ENCODE measurements at places on chromosomes 12 and 14.

DNA sequence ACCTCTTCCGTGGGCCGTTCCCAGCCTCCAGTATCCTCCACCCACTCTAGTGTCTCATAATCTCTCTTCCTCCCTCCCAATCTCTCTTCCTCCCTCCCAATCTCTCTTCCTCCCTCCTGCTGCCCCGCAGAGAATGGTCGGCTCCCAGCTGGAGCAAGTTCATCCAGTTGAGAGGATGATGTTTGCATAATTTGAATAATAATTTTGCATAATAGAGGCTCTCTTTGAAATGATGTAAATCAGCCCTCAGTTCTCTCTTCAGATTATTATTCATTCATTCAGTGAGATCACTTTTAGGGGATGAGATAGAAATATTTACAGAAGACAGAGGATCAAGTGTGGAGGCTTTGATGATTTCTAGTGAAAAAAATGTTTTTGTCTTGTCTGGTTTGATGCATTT, 125.0 kb downstream of the PTPN11 start:
- DNase-seq = no peak

GRCh38 chr14:50052517-50052916, 63.9 kb downstream of the VCPKMT start:
- no peak for DNase-seq

- no peak for DNase-seq
Measured at GRCh38 chr12:1917172-1918070, 1.0 kb downstream of the CACNA2D4 start.

GRCh38 chr12:2691345-2692071, 103.3 kb upstream of the FKBP4 start:
- peak; percentile 31 for DNase-seq

GRCh38 chr12:96271469-96272199, 77.5 kb downstream of the ELK3 start:
- no peak for DNase-seq

GRCh38 chr12:42892702-42893551, 303.4 kb upstream of the PRICKLE1 start:
- no peak for DNase-seq

GRCh38 chr14:99575043-99576023, 28.7 kb downstream of the CCDC85C start:
- no peak for DNase-seq

DNA sequence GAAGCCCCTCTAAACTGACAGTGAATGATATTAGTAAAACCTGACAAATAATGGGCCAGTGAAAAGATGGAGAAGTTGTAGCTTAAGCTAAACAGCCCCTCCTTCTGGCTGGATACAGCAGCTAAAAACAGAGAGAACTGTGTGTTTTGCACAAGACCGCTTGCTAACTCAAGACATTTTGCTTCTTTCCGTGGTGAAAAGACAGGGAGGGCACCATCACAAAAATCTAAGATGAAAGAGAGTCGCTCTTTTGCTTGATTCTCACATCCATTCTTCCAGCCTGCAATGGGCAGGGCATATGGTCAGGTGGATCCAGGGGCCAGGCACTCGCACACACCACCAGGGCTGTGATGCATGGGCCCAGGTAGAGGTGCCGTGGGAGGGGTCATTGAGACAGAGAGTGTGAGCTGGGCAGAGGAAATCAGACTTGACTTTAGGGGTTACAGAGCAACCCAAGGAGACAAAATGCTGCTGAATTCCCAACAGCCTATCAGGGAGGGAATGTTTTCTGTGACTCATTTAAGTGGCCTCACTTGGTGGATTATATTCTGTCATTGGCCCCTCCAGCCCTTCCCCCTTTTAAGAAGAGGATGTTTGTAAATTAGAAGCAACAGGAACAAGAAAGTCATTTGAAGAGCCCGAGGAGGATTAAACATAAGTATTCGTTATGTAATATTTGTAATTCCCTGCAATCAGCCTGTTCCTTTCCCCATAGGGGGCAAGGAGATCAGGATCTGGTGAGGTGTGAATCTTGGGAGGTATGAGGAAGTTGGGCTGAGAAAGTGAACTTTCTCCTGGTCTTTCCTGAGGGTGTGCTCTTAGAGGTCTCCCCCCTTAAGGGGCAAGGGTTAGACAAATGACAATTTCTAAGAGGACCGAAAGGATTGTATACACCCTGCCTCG, 12.3 kb downstream of the EMP1 start:
- no peak for DNase-seq

DNA sequence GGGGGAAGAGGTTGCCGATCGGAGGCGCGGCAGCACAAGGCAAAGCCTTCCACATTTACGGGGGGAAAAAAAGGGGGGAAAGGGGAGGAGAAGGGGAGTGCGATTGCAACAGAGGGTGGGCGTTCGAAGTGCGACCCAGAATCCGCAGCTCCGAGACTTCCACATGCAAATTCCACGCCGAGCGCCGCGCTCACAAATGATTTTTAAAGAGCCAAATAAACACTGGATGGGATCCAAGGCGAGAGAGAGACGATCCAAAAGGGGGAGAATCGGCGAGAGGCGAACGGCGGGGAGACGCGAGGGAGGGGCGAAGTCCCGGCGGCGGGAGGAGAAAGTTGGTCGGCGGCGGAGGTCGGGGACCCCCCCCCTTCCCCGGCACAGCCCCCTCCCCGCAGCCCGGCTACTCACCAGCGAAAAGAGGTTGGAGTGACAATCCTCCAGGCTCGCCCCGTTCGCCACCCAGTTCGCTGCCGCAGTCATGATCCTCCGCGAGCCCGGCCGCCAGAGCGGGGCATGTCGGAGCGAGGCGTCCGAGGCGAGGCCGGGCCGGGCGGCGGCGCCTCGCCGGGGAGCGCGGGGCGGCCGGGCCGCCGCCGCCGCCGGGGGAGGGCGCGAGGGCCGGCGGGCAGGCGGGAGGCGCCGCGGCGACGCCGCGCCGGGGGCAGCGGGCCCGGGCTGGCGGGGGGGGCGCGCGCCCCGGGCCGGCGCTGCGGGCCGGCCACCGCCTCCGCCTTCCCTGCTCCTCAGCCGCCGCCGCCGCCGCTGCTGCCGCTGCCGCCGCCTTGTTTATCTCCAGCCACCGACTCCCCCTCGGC, 634 bp downstream of the MED13L start:
- DNase-seq = peak; percentile 62

DNA sequence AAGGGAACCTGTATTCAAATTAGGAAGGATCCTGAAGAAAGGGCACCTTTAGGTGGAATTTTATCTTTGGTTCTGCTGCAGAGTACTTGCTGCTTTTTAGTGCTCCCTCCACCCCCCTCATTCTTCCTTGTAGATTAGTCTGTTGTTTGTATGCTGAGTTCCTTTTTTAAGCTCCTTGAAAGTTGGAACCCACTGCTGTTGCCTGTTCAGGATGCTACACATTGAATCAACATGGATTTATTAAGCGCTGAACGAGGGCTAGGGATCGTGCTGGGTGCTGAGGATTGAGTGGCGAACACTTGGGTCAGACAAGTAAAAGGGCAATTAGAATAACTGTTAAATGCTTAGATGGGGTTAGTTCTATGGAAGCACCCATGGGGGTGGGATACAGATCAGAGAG, 884 bp upstream of the AMN1 start:
- no peak for DNase-seq

DNA sequence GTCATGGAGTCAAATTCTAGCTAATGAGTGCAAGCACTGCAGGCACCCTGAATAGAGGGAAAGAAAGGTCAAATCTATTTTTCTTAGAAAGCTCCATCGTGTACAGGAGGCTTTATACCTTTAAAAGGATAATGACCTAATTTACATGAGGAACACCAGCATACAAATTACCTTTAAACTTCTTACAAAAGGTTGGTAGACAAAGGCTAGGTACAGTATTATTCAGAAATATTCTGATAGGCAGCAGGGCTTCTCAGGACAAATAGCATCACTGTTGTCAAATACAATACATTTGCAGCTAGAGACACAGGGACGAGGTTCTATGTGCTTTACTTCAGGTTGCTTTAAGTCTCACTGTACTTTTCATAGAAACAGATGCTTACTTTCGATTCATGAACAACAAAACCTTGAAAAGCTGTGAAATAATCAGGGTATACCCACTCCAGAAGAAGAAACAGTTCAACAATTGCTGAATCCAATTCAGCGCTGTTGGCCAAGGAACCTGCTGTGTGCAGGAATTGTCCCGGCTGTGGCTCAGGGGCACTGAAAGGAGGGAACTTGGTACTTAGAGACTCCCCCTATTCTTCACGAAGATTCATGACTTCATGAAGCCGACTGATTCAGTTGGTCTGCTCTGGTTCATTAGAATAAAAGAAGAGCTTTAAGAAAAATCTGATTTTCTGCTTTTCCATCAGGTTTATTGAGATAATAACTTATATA, 252.9 kb downstream of the PRKD1 start:
- DNase-seq = no peak

- DNase-seq = no peak
Measured at GRCh38 chr12:64085996-64086395, 136.1 kb downstream of the KICS2 start.

GRCh38 chr14:79758985-79759384, 452.3 kb downstream of the DIO2 start:
- no peak for DNase-seq

- no peak for DNase-seq
Measured at GRCh38 chr12:117282490-117282889, 78.9 kb downstream of the NOS1 start.

- DNase-seq = no peak
Measured at GRCh38 chr12:53972152-53972702, 699 bp upstream of the HOXC11 start.

- no peak for DNase-seq
Measured at GRCh38 chr14:92173668-92174067, 51.9 kb downstream of the CPSF2 start.

DNA sequence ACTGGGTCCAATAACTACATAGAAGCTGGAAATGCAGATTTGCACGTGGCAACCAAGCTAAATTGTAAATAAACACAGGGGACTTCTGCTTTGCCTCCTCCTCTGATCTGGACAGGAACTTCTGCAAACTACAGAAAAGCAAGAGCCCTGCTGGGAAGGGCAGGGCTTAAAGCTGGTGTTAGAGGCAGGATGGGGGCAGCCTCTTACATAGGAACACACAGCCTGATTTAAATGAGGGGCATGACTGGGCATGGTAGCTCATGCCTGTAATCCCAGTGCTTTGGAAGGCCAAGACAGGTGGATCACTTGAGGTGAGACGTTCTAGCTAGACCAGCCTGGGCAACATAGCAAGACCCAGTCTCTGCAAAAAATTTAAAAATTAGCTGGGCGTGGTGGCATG, 46.7 kb downstream of the ERH start:
- no peak for DNase-seq

DNA sequence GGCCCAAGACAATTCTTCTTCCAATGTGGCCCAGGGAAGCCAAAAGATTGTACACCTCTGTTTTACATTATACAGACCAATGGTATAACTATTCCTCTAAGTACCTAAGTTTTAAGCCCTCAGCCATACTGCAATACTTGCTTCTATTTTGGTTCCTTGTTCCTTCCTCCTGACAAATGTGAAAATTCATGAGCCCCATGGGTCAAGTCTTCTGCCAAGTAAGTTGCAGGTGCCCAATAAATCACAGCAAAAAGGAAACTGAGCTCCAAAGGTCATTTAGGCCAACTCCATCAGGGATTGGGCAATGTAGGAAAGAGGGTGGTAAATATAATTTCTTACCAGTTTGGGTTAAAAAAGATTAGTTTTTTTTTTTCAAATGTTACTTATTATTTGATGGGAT, 57.7 kb upstream of the NPFF start:
- DNase-seq = no peak

DNA sequence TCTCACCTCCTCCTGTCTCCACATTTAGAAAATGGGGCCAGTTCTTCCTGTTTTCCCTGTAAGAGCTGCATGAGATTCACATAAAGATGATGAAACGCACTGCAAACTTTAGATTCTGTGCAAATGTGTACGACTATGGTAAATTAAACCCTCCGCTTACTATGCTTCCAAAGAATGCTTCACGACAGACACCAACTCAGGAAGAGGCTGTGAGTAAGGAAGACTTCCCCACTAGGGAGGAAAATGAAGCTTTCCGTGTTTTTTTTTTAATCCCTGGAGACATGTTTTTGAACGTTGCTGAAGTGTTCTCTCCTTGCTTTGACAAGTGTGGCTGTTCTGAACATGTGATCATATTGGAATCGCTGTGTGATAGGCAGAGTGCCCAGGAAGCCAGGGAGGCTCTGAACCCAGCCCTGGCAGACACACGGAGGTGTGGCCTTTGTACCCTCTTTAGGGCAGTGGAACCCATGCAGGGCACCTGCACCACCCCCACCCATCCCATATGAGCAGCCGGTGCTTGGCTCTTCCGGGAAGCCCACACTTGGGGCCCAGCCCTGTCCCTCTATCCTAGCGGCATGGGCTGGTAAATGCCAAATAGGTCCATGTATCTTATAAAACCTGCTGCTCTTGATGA, 7.5 kb upstream of the SYNE3 start:
- no peak for DNase-seq

- no peak for DNase-seq
Measured at GRCh38 chr14:34051966-34052657, 101.2 kb upstream of the EGLN3 start.

GRCh38 chr12:123720141-123720814, 8.1 kb downstream of the ATP6V0A2 start:
- DNase-seq = no peak

DNA sequence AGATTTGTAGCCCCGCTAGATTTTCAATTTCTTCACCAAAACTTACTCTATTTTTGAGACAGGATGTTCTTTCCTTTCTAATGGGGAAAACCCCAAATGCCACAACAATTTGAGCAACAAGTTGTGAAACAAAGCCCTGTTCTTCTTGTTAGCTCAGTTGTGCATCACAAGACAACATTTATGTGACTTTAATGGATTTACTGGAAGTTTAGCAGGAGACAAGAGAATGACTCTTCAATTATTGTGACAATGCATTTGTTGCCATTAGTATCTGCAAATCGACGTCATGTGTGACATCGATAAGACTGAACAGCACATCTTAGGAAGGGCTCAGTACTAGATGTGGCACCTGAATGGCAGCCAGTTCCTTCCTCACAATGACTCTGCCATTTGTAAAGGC, 1028.9 kb upstream of the TMEM132C start:
- no peak for DNase-seq

GRCh38 chr14:32171469-32171868, 30.4 kb upstream of the RNU6-7 start:
- no peak for DNase-seq

- DNase-seq = no peak
Measured at GRCh38 chr14:96077983-96078624, 38.9 kb downstream of the C14orf132 start.

- no peak for DNase-seq
Measured at GRCh38 chr12:102769323-102769916, 147.6 kb downstream of the PAH start.

- no peak for DNase-seq
Measured at GRCh38 chr12:90939382-90939781, 15.6 kb downstream of the CCER1 start.

- DNase-seq = no peak
Measured at GRCh38 chr12:108930155-108930554, 50.3 kb downstream of the DAO start.

DNA sequence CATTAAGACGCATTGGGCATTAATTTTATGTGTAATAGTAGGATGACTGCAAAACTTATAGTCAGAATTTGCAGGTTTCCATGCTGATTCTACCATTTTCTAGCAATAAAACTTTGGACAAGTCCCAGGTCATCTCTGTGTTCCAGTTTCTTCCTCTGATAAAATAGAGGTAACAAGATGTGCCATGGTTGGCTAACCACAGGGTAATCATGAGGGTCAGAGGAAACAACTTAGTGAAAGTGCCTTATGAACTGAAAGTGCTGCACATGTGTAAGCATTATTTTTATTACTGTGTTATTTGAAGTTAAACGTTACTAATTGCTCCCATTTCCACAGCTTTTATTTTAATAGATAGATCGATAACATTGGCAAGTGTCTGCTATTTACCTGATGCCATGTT, 21.1 kb downstream of the SMCO2 start:
- DNase-seq = no peak
